Stimulated activated CD8-positive, alpha-beta memory T cell treated with anti-CD3 and anti-CD28 coated beads, Interleukin-7, amount 100 ng/mL, for 1 hour (primary cell): ENCODE measurements at places on chromosomes 1 and 21.

- no peak for DNase-seq
These were observed 16.6 kb upstream of the BMP8A start for GRCh38 chr1:39474810-39475209.

DNA sequence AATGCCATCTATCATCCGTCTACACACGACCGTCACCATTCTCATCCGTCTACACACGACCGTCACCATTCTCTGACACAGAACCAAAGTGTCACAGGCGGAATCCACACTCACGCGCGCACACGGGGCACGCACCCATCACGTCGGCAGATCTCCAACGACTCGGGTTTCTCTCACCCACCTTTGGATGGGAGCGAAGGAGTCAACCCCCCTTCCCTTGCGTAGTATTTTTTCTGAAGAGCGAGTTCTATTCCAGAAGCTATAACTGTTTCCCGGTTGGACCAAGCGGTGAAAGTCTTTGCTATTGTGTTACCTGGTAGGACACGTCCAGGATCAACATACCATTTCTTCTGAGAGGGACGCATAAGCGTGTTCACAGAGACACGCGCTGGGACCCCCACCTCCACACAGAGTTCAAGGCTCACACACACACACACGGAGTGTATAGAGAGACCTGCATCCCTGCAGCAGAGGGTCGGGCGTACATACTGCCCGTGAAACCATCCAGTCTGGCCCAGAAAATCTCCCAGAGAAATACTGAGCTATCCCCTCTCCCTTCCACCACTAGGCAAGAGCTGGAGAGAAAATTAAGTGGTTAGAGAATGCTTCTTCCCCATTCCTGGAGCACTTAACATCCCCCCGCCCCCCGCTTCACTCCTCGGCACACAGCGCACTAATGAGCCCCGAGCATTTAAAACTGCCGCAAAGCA is 741 bp downstream of the DUSP10 start:
- DNase-seq, result no peak

GRCh38 chr1:160657250-160657781 is 10.5 kb upstream of the SLAMF1 start:
- DNase-seq, result no peak

- DNase-seq, result no peak
These were observed 28.7 kb downstream of the ARID4B start for GRCh38 chr1:235299169-235299858.
